ENCODE measurements at places on chromosomes 6 and 20.

- DNase-seq: peak; percentile 70
These were observed 52.4 kb upstream of the RNF24 start for GRCh38 chr20:4067600-4068261.

DNA sequence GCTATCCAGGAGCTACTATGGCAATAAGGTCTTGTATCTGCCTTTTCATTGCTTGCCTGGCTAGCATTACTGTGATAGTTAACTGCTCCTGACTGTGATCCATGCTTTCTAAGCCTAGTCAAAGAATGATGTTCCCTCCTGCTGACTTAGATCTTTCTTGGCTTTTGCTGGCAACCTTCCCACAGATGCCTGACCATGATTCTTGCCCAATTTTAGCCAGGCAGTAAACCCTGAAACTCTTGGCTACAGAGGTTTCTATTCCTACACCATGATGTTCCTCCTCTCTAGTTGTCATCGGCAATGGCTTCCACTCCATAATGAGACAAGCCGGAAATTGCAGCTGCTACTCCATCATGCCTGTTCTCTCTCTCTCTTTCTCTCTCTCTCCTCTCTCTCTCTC is 238.1 kb downstream of the HAO1 start:
- DNase-seq: peak; percentile 30

DNA sequence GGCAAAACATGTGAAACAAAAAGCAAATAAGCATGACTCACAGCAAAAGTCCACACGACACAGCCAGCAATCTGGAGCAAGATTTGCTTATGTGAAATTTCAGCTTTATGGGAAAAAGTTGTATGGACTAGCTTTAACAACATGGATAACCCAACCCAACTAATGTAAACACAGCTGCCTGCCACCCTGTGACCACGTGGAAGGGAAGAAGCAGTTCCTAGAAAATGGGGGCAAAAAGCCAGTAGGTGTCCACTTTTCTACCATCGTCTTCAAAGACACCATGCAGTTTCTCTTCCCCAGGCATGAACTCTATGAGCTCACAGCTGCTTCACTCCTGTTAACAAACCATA is 425.4 kb upstream of the RNF217 start:
- no peak for DNase-seq

DNA sequence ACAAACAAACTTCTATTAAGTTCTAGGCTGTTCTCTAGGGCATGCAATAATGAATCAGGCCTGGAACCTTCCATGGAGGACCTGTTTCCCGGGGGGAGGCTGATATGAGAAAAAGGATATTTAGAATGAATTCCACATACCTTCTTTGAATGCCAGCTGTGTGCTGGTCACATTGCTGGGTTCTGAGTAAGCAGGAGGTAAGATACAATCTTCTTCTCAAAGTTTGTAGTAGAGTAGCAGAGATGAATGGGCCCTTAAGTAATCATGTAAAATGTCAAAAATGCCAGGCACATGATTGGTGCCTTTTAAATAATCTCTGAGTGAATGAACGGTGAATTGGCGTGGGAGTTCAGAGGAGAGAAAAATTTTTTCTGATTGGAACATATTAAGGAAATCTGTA is 47.4 kb downstream of the TGM2 start:
- DNase-seq: peak; percentile 89

DNA sequence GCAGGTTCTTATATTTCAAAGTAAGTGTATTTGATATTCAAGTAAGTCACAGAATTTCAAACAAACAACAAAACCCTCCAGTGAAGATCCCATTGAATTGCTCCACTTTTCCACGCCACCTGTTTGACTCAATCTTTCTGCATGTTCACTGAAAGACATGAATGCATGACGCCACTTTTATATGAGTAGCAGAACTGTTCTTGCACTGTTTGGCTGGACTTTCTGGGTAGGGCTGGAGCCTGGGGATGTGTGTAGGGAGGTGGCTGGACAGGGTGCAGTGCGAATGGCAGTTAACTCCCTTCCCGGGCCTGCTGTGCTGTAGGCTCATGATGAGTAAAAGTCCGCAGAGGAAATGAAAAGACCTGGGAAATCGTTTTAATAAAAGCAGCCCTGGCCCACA is 39.7 kb downstream of the IL20RA start:
- DNase-seq: no peak

GRCh38 chr6:2441601-2442475 is 196.4 kb upstream of the GMDS start:
- peak; percentile 35 for DNase-seq

GRCh38 chr6:8110725-8111124 is 8.4 kb upstream of the EEF1E1 start:
- no peak for DNase-seq

DNA sequence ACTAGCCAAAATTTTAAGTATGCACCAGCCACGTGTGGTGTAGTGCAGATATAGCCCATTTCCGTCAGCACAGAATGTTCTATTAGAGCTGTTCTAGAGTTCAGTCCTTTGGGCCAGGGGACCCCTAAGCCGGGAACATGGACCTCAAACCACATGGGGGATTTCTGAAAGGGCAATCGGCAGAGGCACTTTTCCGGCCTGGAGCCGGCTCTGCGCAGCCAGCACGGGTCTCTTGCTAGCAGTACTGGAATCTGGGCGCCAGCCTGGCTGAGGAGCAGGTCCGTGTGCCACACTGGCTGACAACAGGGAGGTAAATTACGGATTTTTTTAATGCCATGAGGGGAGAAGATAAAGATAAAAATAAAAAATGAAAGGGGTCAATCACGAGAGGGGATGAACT is 120.5 kb downstream of the SULF2 start:
- no peak for DNase-seq

DNA sequence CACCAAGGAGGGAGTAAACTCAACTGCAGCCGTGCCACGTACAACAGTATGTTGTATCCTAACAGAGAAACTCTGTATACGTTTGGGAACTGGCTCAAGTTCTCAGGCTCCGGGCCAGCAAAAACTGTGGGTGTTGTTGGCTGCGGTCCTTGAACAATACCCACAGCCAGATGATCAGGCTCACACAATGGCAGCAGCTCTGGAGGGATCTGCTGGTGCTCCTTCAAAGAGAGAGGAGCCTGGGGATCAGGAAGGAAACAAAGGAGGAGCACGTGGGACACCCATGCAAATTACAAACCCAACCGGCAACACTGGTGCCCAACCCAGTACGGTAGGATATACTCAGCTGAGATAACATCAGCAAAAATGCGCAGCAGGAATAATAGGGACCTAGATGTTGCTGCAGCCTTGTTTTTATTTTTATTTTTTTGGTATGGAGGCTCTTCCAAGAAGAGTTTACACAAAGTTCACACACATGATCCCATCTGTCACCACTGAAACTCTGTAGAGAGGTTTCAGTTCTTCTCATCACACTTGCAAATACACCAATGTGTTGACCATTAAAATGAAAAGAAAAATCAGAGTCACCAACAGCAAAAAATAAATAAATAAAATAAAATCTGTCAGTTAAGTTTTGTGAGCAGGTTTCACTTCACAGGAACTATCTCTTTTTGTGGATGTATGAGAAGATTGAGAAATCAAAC is 41.2 kb upstream of the PDE10A start:
- no peak for DNase-seq

- peak; percentile 2 for DNase-seq
These were observed 658.2 kb downstream of the PTPRT start for GRCh38 chr20:42531508-42531961.

GRCh38 chr6:14795451-14795850 is 450.4 kb upstream of the JARID2 start:
- no peak for DNase-seq

- DNase-seq: no peak
These were observed 161.7 kb downstream of the DTNBP1 start for GRCh38 chr6:15500901-15501825.

GRCh38 chr20:63498960-63499337 is at the start of gene EEF1A2:
Gene EEF1A2, minus strand, starts transcription at chr20:63499083. Its CDS starts 1,320 bp downstream, at chr20:63497763.
- no peak for DNase-seq

DNA sequence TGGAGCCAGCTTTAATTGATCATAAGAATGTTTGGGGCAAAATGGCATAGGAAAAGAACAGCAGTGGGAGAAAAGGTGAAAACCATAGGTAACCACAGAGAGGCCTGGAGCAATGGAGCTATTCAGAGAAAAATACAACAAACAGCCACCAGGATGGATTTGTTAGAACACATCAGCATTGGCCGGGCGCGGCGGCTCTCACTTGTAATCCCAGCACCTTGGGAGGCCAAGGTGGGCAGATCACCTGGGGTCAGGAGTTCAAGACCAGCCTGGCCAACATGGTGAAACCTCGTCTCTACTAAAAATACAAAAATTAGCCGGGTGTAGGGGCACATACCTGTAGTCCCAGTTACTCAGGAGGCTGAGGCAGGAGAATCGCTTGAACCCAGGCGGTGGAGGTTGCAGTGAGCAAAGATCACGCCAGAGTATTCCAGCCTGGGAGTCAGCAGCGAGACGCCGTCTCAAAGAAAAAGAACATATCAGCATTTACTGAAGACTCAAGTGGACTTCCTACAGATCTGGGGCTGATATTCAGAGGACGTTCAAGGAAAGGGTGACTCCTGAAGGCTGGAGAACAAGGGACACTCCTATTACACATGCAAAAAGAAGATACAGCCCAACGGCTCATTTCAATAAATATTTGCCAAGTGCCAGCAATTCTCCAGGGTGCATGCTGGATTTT is 20.2 kb downstream of the SNHG17 start:
- DNase-seq: no peak

DNA sequence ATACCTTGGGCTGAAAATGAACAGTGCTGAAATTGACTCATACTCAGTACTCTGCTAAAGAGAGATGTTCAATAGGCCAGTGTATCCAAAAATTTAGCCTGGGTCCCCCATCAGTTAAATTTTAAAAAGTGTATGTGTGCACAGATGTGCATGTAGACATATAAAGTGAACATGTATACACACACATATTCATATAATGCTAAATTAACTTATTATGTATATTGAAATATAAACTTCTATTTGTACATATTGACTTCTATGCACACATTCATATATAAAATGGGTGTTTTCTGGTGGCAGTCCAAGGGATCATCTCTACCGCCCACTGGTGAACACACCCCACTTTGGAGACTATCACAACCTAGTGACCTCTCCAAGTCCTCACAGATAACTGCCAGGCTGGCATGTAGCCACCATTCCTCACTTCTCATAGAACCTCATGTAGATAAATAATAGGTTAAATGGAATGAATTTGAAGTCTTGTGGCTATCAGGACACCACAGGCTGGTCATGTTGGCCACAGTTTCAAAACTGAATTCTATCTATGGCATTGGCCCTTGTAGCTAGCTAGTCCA is 8.8 kb downstream of the SLC22A16 start:
- DNase-seq: no peak

GRCh38 chr6:108667993-108668392 is 107.3 kb downstream of the FOXO3 start:
- peak; percentile 57 for DNase-seq

Measured in kidney tubule cell (primary cell).